ENCODE measurements at places on chromosomes 6 and 20.

DNA sequence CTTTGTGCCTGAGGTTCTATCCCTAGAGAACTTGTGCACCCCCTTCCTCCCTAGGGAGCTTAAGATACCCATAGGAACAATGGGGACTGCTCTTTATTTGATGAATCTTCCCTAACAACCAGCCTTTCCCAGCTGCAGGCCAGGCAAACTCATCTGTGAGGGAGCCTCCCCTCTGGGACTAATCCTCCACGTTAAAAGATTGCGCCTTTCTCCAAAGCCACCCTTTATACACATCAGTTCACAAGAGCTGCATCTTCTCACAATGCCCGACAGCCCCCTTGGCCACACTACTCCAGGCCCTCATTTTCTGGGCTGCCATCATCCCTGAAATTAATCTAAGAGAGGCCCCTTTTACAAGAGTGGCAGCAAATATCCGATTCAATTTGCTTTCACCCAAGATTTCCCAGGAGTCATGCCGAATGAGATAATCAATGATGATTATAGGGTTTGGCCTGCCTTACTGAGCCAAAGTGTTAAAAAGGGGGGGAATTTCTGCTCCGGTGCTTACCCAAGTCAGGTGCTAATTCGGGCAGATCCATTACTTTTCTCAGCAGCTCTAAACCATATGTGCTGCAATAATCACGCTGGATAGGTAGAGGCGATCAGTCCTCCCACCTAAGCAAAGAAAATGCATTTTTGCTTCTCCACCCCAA lies 336.5 kb downstream of the KIF16B start:
- DNase-seq: no peak

DNA sequence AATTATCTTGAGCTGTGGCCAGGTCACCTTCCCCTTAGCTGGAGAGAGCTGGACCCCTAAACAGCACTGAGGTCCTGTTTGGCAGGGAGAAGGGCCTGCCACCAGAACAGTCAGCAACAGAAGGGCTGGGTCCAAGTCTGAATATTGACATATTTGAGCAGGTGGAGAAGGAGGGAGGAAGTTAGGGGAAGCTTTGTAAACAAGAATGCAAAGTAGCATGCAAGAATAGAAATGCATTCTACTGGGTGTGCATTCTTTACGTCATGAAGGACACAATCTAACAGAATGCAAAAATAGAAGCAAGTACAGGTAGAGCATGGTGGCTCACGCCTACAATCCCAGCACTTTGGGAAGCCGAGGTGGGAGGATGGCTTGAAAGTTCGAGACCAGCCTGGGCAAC lies 100.5 kb downstream of the QRSL1 start:
- DNase-seq: no peak

- peak; percentile 97 for DNase-seq
Measured at GRCh38 chr6:44072959-44073611, 54.2 kb downstream of the MRPL14 start.

DNA sequence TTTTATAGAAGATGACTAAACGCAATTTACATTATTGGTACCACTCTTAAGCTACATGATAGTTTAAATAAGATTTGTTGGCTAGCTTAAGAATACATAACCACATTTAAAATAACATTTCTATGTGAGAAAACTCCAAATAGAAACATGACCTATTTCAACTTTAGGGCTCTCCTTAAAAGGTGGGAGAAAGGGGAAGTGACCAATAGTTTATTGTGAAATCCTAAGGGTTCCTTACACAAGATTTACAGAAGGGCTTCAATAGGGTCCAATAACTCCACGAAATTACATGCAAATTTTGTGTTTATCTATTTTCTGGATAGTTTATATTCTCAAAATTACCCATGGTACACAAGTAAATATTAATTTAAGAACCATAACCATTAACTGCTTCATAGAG lies 91.6 kb upstream of the DST start:
- no peak for DNase-seq

DNA sequence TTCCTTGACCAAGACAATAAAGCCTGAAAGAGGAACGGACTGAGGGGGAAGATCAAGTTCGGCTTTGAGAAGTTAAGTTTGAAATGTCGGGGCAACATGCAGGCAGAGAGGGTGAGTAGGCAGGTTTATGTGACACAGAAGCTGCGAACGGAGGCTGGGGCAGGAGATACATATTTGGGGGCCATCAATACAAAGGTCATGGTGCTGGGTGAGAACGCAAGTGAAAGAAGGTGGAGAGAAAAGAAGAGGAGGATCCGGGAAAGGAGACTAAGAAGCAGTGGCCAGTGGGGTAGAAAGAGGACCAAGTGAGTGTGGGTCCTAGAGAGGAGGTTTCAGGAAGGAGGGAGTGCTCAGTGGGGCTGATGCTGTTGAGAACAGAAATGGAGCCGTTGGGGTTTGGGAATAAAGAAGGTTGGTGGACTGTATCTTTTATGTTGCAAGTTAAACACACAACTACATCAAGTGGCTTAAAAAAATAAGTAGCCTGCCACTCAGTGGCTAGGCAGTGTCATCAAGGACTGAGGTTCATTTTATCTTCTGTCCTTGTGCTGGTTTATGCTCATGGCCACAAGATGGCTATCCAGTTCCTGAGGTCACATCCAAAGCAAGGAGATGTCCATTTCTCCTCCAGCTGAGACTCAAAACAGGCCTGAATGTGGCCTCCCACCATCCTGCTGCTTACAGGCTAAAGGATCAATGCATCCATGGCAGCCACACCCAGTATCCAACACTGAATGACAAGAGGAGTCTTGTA lies 1.7 kb upstream of the BLCAP start:
- no peak for DNase-seq

GRCh38 chr6:152142105-152142504 lies 334.6 kb downstream of the ESR1 start:
- no peak for DNase-seq

DNA sequence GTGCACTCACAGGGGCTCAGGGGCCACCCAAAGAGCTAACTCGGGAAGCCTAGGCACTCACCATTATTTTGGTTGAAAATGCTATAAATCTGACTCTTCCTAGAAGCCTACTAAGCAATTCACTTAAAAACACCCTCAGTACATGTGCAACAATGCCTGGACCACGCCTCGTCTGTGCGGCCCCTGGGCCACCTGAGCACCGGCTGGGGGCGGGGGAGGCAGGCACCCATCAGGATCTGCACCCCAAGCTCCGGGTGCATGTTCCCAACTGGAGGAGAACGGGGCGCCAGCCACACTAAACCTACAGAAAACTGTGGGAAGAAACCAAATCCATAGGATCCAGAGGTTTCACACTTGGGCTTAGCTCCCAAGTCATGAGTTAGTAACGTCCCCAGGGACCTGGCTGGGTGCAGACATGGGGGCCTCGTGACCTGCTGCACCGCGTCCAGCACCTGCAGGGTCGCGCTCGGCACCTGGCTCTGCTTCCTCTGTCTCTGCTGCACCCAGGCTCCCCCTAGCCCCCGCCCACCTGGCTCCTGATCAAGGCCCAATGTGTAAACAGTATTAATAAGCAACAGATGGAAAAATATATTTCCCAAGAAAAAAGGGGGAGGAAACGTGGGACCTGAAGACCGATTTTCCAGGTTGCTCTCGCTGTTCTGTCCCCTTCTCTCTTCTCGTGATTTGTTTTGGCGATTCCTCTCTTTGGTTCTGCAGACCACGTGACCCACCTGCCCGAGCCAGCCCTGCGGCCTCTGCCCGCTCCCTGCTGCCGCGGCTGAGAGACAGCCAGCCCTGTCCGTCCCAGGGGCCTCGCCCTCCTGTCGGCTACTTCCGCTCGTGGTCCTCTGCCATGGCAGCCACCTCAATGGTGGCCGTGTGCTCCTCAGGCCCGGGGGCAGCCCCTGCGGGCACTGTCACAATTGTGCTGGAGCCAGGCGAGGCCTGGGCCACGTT lies 15.5 kb upstream of the HELZ2 start:
- no peak for DNase-seq

GRCh38 chr6:155272353-155273232 lies 8.8 kb downstream of the CLDN20 start:
- peak; percentile 45 for DNase-seq

- no peak for DNase-seq
Measured at GRCh38 chr6:68372991-68373390, 262.1 kb upstream of the ADGRB3 start.

- no peak for DNase-seq
Measured at GRCh38 chr20:25198663-25199383, 3.3 kb downstream of the ENTPD6 start.

- peak; percentile 73 for DNase-seq
Measured at GRCh38 chr20:3786126-3786484, 435 bp downstream of the CENPB start.

DNA sequence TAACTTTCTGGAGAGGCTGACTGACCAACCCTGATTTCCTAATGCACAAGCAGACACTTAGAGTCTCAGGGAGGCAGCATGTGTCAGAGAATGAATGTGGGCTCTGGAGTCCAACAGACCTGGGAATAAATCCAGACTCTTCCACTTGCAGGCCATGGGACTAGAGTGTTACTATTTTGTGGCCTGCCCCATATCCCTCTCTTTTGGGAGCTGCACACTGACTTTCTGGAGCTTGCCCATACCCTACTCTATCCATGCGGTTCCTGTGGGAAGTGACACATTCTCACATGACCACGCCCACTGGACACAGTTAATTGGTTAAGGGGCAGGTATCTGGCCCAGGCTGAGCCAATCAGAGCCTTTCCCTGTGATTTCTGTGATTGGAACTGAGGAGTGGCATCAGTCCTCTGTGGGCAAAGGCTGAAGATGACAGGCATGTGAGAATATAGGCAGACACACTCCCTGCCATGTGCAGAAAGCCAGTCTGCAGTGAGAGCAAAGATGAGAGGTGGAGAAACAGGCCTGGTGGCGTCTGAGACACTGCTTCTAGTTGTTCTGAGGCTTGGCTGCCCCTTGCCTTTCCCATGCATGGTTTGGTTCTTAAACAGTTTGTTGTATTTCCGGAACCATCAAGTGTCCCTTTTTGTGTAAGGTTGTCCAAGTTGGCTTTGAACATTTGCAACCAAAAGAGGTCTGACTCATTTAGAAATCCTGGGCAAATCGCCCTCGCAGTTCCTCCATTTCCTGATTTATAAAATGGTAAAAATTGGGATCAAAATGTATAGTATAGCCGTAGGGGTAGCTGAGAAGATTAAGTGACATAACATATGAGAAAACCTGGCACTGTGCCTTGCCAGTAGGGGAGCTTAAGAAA lies 125.6 kb downstream of the CDC5L start:
- peak; percentile 71 for DNase-seq

DNA sequence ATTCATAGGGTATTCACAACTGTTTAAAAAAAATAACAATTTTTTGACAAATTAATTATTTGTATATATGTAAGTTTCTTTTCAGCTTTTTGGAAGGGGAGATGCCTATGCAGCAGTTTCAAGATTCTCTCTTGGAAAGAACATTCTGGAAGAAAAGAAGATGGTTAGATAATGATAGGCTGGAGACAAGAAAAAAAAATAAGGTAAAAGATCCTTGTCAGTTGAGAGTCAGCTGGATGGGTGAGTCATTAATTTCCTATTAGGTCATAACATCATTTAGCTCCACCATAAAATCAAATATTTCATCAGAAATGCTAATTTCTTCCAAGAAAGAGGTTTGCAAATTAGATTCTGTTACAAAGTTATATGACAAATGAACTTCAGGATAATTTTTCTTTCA lies 880.4 kb downstream of the EPHA7 start:
- DNase-seq: no peak

DNA sequence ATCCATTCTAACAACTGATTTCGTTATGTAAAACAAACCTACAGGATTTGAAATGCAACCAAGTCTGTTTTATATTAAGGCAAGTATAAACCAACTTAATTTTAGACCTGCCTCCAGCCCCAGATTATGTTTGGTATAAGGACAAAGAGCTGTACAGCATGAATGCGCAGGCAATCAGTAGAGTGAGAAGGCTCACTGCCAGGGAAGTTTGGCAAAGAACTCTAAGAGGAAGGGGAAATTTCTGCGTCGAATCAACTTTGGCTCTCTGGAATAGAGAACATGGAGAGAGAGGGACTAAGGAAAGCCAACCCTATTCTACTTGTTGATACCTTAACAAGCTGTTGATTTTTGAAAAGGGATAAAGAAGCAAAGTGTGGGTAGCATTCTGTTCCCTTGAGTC lies 96.9 kb upstream of the FOXO3 start:
- peak; percentile 84 for DNase-seq

DNA sequence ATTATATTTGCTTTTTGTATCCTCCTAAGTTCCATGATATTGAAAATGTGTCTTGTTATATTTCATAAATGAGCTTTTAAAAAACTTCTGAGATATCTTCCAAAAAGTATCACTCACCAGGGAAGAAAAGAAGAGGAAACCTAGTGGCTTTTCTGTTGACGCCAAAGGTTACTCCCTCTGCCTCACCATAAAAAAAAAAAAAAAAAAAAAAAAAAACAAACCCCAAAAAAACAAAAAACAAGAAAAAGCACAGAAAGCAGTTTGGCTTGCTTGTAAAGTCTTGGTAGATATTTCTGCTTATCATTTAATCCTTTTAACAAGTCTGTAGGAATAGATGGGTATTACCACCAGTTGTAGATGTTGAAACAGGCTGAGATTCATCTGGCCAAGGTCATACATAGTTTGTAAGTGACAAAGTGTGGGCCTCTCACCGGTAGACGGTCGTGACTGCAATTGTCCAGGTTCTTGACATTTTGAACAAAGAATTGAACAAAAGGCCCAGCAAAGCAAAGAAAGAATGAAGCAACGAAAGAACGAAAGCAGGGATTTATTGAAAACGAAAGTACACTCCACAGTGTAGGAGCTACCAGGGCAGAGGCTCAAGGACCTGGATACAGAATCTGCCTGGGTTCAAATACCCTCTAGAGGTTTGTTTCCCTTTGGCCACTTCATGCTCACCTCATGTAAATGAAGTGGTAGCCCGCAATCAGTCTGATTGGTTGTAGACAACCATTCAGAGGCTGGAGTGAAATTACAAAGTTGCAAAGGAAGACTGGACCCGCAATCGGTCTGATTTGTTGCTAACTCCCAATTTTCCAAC lies 11.6 kb upstream of the ELOVL5 start:
- no peak for DNase-seq

DNA sequence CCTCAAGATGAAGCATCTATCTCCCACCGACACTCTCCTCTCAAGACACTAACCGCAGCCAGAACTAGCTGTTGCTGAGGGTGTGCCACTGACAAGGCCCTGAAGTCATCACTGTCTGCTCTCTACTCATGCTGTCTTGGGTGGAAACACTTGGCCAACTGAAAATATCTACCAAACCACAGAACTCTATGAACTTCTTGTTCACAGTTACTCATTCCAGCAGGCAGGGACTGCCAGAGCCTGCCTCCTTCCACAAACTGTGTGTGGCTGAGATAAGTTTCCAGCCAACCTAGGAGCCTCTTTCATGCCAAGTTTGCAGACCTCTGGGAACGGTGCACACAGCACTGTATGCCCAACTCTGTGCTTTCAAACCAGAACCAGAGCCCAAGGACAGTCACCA lies 45.5 kb upstream of the NXT1 start:
- no peak for DNase-seq

- no peak for DNase-seq
Measured at GRCh38 chr6:2378891-2379652, 133.7 kb upstream of the GMDS start.
